Activated CD4-positive, alpha-beta T cell treated with anti-CD3 and anti-CD28 coated beads, Interleukin-2, amount 50 U/mL, for 16 hours (primary cell): ENCODE measurements at places on chromosomes 7 and 10.

GRCh38 chr7:22864855-22865601 lies 42.4 kb upstream of the TOMM7 start:
- DNase-seq = no peak

GRCh38 chr10:52436664-52437063 lies 122.6 kb downstream of the DKK1 start:
- no peak for DNase-seq

- DNase-seq = no peak
These were observed 3.5 kb upstream of the HOGA1 start for GRCh38 chr10:97580421-97581367.

- no peak for DNase-seq
These were observed 70.0 kb downstream of the WAPL start for GRCh38 chr10:86451604-86451960.

DNA sequence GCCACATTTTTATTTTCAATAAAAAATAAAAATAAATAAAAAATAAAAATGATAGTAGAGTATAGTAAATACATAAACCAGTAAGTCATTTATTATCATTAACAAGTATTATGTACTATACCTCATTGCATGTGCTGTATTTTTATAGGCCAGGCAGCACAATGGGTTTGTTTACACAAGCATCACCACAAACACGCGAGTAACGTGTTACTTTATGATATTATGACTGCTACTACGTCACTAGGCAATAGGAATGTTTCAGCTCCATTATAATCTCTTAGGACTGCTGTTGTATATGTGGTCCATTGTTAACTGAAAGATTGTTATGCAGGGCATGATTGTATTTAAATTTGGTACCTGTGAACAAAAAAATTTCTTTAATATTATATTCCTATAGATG lies 20.8 kb upstream of the SDHAF3 start:
- DNase-seq = no peak

- DNase-seq = no peak
These were observed 58.8 kb upstream of the SRRM3 start for GRCh38 chr7:76142861-76143260.

DNA sequence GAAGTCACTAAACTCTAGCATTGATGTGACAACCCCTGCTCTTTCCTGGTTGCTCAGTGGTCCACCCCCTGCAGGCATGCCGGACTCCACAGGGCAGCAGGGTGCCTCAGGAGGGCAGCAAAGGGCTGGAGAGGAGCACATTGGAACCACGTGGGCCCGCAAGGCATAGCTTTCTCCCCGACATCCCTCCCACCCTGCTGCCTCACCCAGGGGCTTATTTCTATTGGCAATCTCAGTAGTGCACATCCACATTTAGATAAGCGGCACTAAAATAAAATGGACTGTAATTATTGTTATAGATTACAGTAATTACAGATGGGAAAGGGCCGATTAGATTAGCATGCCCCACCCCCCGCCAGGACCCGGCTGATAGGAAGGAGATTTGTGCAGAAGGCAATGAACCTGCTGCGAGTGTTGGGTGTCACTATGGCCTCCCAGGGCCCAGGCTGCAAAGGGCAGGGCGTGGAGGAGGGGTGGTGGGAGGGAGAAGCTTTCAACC lies 580.1 kb downstream of the GRID1 start:
- DNase-seq = peak; percentile 9

DNA sequence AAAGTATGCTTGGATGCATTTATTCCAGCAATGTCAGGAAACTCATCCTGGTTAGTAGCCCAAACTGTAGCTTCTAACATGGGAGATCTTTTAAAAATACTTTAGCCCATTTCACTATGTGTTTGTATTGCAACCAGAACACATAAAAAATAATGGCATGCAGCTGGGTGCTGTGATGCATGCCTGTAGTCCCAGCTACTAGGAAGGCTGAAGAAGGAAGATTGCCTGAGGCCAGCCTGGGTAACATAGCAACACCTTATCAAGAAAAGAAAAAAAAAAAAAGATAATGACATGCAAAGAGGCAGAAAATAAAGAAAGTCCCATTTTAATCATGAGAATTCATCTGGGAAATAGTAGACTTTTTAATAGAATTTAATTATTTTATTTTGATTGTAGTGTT lies 517.0 kb upstream of the TEX47 start:
- DNase-seq = no peak
